ENCODE measurements at places on chromosomes 7 and 10. TPM values are rescaled to one million over a fixed set of nuclear protein-coding genes. Genes with fewer than 3 reads are reported as not detected.

Gene BLNK
- total RNA-seq, result 0.30 TPM

Gene PRPS1L1
- total RNA-seq, result not detected

Gene OPN4
- not detected for total RNA-seq

GRCh38 chr10:133276100-133276434 lies 601 bp downstream of the ADAM8 start:
- no peaks in the 10 kb centered on the region for H3K27me3 ChIP-seq
- H3K4me1 ChIP-seq, result peaks cover 53% of the 10 kb centered on the region
- H3K4me3 ChIP-seq, result peak overlapping the region; percentile 52
- H3K27ac ChIP-seq, result peak overlapping the region; percentile 80
- no peak for DNase-seq
- H3K36me3 ChIP-seq, result peaks cover 6% of the 10 kb centered on the region

DNA sequence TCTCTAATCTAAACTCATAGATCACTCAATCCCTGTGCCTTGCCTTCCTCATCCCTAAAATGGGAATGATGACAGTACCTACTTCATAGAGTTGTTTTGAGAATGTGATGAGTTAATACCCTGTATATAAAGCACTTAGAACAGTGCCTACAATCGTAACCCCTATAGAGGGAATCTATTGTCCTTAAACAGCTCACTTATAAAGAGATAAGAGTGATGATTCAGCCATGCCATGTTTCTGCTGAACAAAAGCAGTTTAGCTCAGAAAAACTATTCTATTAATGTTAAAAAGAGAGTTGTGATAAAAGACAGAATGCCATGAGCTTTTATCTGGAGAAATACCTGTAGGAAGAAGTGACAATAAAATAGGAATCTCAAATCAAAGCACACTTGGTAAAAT lies 63.6 kb downstream of the CUBN start:
- peaks cover 13% of the 10 kb centered on the region for H3K4me1 ChIP-seq
- no peaks in the 10 kb centered on the region for H3K27me3 ChIP-seq
- no peak overlapping the region for H3K4me3 ChIP-seq
- no peak for DNase-seq
- no peaks in the 10 kb centered on the region for H3K36me3 ChIP-seq

DNA sequence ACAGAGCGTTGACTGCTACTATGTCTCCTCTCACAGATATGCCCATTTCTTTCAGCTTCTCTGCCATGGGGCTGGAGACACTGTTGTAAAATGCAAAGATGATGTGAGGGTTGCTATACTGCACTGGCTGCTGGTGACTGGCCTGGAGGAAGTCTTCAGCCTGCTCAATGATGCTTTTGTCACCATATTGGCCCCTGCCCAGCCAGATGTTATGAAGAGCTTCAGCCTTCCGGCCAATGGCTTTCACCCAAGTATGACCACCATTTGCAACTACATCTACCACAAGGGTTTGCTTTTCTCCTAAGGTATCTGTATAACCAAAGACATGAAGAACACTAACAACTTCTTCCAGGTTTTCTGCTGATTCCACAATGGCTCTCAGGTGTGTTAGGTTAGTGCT lies 1.6 kb downstream of the C7orf25 start:
- H3K4me3 ChIP-seq, result no peak overlapping the region
- 0 out of 2 replicates have a peak, but pooled peaks cover 15% of the 10 kb centered on the region for H3K4me1 ChIP-seq
- DNase-seq, result no peak
- H3K27me3 ChIP-seq, result no peaks in the 10 kb centered on the region

DNA sequence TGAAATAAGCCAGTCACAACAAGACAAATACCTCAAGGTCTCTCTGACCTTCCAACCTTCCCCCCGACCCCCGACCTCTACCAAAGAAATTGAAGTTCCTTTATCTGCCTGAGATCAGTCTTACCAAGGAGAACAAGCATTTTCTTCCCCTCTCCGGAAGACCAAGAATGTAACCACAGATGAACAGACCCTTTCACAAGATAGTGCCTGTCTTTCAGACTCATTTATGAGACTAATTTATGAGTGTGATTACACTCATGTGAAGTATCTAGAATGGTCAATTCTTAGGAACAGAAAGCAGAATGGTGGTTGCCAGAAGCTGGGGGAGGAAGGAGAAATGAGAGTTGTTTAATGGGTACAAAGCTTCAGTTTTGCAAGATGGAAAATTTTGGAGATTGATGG lies 108.9 kb upstream of the MKLN1 start:
- no peak for DNase-seq
- no peaks in the 10 kb centered on the region for H3K36me3 ChIP-seq
- no peak overlapping the region for H3K4me3 ChIP-seq
- H3K4me1 ChIP-seq, result peaks cover 27% of the 10 kb centered on the region
- H3K27ac ChIP-seq, result no peak overlapping the region

Measured in Caco-2 (cell line).